CD8-positive, alpha-beta memory T cell (primary cell): ENCODE measurements at places on chromosomes 11 and 22.

- no peak for DNase-seq
These were observed 364 bp upstream of the ABCC8 start for GRCh38 chr11:17477084-17477333.

DNA sequence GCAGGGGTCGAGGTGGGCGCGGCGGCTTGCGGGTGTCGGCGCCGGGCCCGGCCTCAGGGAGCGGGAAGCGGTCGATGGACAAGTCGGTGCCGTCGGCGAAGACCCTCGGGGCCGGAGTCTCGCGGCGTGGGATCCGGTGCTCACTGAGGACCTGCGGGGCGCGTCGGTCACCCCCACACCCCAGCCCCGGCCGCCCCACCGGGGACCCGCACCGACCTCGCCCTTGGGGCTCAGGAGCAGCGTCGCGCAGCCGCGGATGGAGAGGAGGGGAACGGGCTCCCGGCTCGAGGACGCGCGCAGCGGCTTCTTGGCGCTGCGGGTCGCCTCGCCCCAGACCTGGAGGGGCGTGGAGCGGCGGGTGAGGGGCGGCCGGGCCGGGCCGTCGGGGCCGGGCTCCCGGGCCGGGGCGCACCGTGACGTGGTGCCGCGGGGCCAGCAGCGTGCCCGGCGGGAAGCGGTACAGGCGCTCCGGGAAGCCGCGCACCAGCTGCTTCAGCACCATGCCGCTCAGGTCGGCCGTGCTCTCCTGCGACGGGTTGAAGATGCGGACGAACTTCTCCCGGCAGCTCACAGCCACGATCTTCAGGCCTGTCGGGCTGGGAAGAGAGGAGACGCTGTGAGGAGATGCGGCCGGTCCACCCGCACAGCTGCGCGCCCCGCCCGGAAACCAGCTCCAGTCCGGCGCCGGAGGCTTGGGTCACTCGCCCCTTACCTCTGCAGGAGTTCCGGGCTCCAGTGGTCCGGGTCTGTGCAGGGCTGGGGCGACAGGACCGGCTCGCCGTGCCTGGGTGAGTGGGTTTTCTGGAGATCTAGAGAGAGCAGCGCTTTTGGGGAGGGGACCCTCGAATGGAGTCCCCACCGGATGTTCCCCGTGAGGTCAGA lies 4.5 kb downstream of the LMNTD2 start:
- DNase-seq, result no peak

DNA sequence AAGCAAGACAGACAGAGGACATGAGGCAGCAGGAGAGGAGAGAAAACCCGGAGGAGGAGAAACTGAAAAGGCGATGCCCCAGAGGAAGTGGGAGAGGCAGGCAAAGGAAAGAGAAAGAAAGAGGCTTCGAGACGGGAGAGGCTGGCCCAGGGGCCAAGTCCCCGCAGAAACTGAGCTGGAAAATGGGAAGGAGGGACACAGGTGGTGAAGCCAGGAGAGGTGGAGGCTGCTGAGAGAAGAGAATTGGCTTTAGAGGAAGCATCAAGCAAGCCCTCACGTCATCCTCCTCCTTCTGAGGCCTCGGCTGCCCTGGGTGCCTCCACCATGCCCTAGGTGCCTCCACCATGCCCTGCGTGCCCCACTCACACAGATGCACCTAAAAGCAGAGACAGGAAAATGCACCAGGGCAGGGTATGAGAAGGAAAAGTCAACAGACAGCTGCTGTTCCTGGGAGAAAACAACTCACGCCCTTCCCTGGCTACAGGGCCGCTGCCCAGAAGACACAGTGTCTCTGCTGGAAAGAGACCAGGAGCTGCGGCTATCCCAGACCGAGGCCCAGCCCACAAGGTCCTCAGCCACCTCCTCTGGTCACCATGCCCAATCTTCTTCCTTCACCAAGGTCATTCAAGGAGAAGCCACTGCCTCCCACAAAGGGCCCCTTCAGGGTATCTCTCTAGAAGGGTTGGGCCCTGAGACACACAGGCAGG lies 14.3 kb downstream of the FXYD6 start:
- DNase-seq, result no peak

- DNase-seq, result no peak
These were observed 62.2 kb upstream of the B3GAT1 start for GRCh38 chr11:134474070-134474860.

DNA sequence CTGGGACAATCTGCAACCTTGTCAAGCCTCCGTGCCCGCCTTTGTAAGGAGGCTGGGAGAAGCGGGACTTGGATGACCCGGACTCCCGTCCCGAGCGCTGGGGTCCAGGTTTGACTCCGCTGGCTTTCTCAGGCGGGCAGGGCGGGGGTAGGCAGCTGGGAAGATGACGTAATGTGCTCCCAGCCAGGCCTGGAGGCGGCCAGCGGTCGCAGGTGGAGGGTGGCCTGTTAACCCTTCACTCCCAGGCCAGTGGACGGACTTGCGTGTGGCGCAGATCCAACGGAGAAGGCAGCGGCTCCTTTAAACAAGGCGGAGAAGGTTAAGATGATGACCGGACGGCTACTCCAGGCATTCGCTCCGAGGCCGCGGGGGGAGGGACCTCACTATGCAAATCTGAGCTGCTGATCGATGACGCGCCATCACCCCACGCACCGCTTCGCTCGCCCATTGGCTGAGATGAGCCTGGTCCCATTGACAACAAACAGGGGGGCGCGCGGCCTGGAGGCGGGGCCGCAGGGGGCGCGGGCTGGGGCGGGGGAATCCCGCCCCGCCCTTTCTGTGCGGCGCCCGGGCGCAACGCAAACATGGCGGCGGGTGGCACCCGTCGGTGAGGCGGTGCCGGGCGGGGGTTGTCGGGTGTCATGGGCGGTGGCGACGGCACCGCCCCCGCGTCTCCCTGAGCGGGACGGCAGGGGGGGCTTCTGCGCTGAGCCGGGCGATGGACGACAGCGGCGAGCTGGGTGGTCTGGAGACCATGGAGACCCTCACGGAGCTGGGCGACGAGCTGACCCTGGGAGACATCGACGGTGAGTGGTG lies at the start of gene SREBF2:
TSS of gene SREBF2 (plus strand) at position 553 of the 816 bp plus-strand sequence. CDS start at position 719, 166 bp downstream.
- DNase-seq, result peak; percentile 97

GRCh38 chr11:83249972-83250593 lies 36.1 kb downstream of the CCDC90B start:
- no peak for DNase-seq
